ENCODE measurements at places on chromosomes 2 and 18.

DNA sequence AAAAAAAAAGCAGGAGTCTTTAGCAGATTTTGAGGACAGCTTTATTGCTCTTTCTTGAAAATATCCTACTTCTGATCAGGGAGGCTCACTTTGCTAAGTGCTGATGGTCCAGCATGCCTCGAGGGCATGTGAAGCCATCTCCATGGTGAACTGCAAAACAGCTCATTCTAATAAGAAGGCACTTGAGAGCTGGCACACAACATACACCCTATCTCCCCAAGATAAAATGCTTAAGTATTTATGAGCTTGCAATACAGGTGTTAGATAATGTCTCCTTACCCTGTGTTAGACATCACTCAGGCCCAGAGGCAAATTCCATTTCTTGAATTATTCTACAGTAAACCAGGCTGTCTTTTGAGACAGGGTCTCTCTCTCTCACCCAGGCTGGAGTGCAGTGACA, 2.7 kb downstream of the ENOSF1 start:
- DNase-seq, result no peak

GRCh38 chr2:36658277-36658748, 38.2 kb upstream of the VIT start:
- no peak for DNase-seq

- DNase-seq, result no peak
Observed at GRCh38 chr2:214201892-214202291, 209.0 kb upstream of the VWC2L start.

DNA sequence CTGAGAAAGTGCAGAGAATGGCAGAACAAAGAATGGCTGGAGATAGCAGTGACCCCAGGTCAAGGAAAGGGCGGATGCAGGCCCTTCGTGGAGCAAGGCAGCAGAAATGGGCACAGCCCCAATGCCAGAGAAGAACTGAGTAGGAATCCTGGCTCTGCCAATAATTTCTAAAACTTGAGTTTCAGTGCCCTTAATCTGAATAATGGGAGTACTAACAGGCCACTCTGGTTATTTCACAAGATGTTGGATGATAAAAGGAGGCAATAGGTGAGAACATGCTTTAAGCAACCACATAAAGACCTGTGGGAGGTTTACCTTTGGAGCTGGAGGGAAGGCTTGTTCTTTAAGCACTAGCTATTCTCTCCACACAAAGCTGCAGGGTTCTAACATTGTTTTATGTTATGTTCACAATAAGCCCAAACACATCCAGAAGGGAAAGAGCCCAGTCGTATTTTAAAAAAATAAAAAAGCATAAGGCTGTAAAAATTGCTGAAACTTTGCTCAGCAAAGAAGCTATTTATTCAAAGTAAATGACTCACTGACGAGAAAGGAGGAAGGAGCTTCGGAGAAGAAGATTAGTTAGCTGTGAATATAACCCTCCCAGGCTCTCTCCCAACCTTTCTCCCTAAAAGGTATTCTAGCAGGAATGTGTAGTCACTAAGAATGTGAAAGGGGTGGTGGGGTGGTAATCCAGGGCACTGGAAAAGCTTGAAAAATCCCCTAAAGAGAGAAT, 470.2 kb downstream of the TXNL1 start:
- DNase-seq, result no peak

DNA sequence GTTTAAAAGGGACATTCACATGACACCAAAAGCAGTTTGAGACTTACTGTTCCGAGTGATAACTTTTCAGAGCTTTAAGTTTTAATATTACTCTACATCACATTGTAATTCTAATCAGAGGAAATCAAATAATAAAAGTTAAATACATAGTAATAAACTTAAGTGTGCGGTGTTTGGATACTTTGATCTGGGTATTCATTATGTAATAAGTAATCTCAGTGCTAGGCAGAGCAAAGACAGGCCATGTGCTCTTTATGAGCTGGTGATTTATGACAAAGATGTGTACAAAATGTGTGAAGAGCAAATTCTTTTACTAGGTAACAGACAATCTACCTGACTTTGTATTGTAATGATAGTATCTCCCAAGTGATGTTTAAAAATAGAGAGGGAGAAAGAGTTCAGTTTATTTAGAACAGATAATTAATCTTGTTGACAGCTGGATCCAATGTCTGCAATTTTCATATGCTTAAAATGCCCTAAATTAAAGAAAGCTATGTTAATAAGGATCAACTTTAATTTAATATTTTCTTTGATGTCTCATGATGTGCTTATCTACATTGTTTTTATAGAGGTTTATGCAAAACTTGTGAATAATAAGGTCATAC, 4.4 kb downstream of the CFAP221 start:
- no peak for DNase-seq

DNA sequence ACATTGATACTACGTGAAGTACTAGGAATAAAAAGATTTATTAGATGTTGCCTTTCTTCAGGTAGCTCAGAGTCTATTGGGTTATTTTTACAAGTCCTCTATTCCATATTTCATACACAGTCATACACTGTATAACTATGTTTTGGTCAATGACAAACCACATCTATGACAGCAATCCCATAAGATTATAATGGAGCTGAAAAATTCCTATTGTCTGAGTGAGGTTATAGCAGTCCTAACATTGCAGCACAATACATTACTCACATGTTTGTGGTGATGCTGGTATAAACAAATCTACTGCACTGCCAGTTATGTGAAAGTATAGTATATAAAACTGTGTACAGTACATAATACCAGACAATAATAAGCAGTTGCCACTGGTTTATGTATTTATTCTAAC, 595.1 kb downstream of the MBD2 start:
- DNase-seq, result no peak

DNA sequence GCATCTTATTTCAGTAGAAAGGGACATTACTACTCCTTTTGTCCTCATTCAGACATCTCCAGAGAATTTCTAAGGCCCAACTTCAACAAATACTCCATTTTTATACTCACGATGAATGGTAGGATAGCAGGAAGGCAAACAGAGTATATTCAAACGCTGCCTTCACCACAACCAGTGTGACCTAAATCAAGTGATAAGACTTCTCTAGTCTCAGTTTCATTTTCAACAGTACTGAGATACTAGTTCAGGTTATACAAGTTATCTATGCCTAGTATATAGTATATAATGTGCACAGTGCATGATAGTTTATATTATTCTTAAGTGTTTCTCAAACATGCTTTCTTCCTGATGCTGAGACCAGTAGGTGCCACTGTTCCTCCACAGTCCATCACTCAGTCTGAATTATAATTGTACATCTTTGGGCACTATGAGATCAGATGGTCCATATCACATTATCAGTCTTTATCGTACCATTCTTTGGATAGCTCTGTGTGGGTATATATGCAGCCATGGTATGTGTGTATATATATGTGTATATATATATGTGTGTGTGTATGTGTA, 66.3 kb upstream of the RPE start:
- DNase-seq, result no peak

DNA sequence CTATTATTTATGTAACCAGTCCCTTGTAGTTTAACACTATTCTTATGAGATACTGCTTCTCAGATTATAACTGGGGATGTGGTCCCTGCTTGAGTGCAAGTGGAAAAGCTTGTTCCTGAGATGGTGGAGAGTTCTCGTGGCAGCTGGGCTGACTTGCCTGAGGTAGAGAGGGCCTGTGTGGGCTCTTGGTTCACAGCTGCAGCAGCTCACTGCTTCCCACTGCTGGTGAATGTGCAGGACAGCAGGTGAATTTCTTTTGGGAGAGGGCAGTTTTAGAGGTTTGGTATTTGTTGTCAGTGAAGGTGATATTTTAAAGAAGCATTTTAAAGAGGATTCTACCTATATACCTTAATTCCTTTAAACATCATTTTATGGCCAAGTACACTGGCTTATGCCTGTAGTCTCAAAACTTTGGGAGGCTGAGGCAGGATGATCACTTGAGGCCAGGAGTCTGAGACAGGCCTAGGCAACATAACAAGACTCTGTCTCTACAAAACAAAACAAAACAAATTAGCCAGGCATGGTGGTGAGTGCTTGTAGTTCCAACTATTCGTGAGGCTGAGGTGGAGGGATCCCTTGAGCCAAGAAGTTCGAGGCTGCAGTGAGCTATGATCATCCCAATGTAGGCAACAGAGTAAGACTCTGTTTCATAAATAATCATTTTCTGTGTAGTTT, 94.8 kb downstream of the MTA3 start:
- DNase-seq, result no peak

DNA sequence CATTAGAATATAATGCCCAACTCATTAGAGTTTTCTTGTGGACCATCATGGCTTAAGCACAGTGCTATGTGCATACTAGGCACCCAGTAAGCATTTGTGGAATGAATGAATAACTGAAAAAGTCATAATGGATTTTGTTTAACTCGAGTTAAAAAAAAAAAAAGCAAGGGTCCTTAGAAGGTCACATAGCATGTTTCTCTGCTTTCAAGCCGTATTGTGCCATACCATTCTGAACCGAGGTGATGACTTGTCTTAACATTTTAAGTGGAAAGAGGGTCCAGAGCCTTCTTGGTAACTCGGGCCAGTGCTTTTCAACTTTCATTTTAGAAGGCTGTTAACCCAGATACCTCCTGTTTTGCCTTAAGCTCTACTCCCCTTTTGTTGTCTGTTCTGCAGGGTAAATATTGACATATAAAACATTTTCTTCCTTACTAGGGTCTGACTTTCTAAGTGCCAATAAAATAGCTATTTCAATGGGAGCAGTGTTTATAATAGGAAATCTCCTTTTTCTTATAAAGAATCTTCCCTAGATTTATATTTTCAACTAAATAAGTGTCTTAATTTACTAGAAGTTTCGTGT, 787 bp upstream of the ADGRF3 start:
- DNase-seq, result no peak

GRCh38 chr2:85405201-85406059, 4.7 kb downstream of the CAPG start:
- DNase-seq, result no peak

DNA sequence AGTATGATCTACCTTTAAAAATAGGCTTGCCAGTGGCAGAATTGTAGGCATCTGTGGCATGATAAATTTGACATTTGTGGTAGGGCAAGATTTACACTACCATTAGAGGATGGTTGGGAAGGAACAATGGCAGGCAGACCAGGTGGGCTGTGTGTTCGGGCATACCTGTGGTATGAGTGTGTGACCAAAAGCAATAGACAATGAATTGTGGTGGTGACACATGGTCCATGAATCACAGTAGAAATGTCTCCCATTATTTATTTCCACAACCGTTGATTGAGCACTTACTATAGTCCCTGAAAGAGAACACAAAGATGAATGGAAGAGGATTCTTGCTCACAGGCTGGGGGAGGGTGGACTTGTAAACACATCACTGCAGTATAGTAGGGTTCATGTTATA, 29.9 kb upstream of the RUFY4 start:
- DNase-seq, result no peak

DNA sequence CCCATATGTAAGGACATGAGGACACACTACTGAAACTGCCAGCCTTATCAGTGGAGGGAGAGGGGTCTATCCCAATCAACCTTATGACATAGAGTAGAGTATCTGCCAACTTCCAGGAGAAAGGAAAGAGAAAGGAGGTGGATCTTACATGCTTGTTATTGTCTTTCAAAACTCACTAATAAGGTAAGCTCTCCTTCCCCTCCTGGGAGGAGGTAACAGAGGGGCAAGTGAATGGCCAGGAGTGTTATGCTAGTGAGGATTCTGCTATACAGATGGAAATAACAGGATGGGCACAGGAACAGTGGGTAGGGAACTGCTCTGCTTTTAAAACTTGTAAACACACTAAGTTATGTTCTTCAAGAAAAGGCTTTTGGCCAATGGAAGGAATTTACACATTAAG, 1020.1 kb downstream of the TDRD15 start:
- no peak for DNase-seq

- no peak for DNase-seq
Observed at GRCh38 chr2:143823296-143823695, 694.1 kb downstream of the ARHGAP15 start.

DNA sequence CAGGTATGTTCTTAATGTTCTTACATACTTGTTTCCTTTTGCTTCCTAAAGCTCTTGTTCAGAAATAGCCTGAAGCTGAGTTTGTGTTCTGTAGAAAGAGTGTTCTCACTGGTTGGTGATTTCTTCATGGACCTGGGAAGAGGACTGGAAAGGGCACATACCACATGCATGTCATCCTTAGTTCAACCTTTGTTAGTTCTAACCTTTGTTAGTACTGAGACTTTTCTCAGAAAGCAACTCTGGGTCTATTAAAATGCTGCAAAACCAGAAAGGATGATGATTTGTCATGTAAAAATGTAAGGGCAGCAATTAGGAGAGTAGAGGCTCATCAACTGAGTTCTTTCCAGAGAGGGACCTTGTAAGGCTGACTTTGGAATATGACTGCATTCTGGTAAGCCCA, 2.5 kb upstream of the FAP start:
- no peak for DNase-seq

GRCh38 chr2:178333851-178334250, 117.1 kb downstream of the PRKRA start:
- DNase-seq, result no peak

- DNase-seq, result no peak
Observed at GRCh38 chr18:43061816-43062215, 53.7 kb downstream of the RIT2 start.

GRCh38 chr2:219289537-219290361, 10.6 kb downstream of the DNAJB2 start:
- no peak for DNase-seq

DNA sequence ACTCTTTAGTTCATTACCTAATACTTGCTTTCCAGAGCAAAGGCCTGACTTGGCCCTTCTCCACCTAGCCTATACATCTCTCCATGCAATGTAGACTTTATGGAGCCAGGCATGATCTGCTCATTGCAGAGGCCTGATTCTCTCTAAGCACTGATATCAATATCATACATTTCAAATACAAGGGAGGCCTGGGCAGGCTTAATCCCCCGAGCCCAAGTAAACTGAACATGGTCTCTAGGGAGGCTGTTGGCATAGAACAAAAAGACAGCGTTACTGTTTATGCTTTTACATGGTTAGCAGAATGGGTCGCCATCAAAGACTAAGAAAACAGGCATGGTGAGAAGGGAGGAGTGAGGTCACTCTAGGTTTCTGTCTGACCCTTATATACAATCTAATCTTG, 695.1 kb downstream of the ZEB2 start:
- no peak for DNase-seq
